Stimulated activated CD4-positive, alpha-beta T cell treated with anti-CD3 and anti-CD28 coated beads, Interleukin-15, amount 100 ng/mL, for 1 hour (primary cell): ENCODE measurements at places on chromosomes 2 and 18.

DNA sequence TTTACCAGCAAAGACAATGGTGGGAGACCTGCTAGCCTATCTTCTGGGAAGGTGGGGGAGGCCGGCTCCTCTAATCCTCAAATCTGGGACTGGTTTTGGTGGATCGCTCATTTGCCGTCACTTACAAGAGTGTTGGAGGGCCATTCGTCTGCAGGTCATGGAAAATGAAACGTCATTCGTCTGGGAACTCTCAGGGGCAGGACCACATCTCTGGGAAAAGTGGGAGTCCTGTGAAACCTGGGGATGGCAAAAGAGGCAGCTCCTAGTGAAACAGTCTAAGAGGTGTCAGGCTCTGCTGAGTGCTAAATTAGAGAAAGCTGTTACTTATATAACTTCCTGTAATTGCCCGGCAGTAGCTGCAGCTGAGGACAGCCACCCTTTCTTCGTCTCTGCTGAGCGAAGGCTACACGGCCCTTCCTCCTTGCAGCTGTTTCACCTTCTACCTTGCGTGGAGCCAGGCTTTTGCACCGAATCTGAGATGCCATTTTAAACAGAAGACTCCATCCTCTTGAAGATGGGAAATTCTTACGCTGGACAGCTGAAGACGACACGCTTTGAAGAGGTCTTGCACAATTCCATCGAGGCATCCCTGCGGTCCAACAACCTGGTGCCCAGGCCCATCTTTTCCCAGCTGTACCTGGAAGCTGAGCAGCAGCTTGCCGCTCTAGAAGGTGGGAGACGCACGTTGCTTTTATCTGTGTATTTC, 22.4 kb downstream of the GREB1 start:
- no peak for DNase-seq

DNA sequence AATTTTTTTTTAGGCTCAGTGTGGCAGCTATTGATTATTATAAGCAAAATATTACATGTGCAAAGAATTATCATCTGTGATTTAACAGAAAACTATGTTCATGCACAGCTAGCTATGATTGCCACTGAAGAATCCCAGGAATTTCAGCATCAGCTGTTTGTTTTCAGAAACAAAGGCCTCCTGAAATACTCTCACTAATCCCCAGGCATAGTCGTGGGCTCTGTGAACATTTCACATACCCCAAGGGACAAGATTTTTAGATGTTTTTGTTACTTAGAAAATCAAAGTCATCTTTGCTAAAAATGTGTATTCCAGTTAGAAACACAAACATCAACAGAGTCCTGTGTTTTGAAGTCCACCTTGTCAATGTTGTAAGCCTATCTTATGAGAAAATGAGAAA, 156.1 kb downstream of the MYO1B start:
- no peak for DNase-seq

DNA sequence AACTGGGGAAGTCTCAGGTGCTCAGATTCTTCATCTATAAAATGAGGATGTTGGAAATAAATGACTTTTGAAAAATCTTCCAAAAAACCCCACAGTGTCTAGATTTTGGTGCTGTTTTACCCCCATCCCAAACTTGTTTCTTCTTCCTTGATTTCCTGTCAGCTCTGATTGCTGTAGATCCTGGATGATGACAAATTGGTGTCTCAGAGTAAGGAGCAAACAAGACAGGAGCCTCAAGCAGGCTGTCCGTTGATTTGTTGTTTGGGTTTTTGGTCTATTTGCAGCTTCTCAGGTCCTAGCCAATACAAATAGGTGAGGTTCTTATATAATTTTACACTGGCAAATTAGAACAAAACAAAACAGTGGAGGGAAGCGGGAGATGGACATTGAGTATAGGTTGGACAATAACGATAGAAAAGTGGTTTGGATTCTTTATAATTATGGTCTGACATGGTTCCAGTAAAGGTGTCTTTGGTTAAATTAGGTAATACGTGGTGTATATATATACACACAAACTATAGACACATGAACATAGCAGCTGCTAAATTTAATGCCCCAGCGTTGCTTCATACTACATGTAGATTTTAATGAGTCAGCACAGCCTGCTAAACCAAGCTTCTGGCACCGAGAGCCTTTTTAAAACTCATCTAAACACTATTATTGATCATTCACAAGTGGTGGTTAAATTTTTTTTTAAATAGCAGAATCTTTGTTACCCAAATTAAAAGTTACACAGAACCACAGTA, 142.5 kb downstream of the FMNL2 start:
- no peak for DNase-seq

GRCh38 chr2:75311993-75312392, 112.7 kb upstream of the TACR1 start:
- no peak for DNase-seq

DNA sequence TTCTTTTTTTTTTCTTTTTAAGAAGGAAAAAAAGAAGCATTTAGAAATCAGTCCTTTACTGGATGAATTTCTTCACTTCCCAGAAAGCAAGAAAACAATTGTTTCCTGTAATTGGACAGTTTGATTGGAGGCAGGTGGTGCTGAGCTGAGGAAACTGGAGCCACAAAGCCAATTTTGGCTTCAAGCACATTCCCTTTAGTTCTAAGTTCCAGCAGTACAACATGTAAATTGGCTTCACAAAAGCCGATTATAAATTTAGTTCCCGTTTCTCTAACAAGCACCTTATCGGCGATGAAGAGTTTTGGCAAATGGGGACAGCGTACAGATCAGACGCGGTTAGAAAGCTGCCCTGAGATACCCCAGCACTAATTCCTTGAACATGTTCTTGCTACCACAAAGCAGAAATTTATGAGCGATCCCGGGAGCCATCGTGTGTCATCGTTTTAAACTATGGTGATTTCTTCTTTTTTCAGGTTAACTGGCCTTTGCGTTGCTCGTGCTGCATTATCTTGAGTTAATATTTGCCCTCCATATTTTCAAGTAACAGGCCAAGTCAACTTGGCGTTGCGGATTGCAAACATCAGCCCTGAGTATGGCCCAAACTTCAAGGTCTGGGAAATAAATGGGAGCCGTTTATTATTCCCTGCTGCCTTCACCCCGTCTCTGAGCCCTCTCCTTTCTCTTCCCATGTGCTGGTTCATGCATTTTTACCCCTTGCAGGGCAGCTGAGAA, 190.4 kb upstream of the ID2 start:
- no peak for DNase-seq

DNA sequence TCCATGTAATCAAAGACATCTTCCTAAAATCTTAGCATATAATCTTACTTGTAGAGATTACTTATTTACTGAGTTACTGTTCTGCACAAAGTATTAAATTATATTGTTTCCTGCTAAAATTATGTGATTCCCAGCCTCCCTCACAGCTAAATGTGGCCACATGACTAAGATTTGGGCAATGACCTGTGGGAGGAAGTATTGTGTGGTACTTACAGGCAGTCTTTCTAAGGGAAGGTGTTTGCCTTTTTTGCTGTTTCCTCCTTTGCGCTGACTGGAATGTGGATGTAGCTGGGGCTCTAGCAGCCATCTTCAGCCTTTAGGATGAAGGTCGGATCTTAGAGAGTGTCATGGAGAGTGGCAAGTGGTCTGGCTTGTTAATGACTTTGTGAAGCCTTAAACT, 146.3 kb upstream of the APCDD1 start:
- no peak for DNase-seq

GRCh38 chr2:164818149-164819136, 23.2 kb downstream of the COBLL1 start:
- no peak for DNase-seq

- no peak for DNase-seq
Observed at GRCh38 chr2:124663645-124663997, 638.5 kb downstream of the CNTNAP5 start.

- no peak for DNase-seq
Observed at GRCh38 chr18:28559511-28559910, 382.6 kb upstream of the CDH2 start.

GRCh38 chr2:214904634-214905033, 95.2 kb upstream of the BARD1 start:
- DNase-seq: no peak

DNA sequence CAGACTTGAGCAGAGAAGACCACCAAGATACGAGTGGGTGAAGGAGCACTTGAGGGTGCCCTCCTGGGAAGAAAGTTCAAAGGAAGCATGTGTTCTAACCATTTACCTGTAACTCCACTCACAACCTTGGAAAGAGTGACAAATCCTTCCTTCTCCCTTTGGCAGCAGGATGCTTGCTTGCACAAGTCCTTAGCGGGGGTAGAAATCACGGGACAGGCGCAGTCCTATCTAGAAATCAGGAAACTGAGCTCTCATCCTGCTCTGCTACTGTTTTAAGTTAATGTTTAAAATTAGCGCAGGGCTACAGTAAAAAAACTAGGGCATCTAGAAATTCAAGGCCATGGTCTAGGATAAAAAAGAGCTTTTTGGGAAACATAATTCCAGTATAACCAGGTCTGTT, 100.9 kb upstream of the PTPRM start:
- no peak for DNase-seq
